Stimulated activated CD4-positive, alpha-beta T cell treated with anti-CD3 and anti-CD28 coated beads, Interleukin-2, amount 100 ng/mL, for 4 hours (primary cell): ENCODE measurements at places on chromosomes 13 and 19.

- DNase-seq: no peak
Observed at GRCh38 chr19:46958532-46958931, 61.1 kb upstream of the NPAS1 start.

DNA sequence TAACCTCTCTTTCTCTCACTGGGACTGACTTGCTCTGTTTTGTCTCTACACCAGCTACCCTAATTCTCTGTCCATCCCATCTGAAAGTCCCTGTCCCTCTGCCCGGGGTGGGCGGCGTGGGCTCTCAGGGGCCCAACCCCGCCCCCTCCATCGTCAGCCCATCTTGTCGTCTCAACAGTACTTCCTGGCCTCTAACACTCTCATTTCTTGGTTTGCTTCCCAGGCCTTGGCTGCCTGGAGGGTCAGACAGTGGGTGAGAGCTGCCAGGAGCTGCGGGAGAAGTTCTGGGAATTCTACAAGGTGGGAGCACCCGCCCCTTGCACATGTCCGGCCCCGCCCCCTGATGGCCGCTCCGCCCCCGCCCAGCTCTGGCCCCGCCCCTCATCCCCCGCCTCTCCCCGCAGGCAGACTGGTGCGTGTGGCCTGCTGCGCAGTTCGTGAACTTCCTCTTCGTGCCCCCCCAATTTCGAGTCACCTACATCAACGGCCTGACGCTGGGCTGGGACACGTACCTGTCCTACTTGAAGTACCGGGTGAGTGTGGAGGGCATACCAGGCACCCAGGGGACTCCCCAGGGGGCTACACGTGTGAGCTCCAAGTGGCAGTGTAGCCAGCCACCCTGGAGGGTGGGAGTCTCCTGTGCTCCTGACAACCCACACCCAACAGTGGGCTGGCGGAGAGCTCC, 1.7 kb downstream of the MPV17L2 start:
- DNase-seq: no peak

DNA sequence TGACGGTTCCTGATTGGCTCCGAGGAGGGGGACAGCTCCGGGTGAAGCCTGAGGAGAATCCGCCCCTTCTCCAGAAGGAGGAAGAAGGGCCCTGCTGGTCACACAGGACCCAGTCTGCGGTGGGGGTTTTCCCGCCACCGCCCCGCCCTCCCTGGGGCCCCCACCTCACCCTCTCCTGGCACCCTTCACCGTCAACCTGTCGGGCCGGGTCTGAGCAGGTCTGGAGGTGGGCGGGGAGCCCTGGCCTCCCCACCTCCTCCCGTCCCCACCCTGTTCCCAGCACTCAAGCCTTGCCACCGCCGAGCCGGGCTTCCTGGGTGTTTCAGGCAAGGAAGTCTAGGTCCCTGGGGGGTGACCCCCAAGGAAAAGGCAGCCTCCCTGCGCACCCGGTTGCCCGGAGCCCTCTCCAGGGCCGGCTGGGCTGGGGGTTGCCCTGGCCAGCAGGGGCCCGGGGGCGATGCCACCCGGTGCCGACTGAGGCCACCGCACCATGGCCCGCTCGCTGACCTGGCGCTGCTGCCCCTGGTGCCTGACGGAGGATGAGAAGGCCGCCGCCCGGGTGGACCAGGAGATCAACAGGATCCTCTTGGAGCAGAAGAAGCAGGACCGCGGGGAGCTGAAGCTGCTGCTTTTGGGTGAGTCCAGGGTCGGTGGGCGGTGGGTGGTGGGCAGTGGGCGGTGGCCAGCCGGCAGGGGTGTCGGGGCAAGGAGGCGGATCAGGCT, at the start of gene GNA15:
Gene GNA15, plus strand, starts transcription at position 73 of the 723 bp plus-strand sequence. Its CDS starts 418 bp downstream, at position 491.
- DNase-seq: peak; percentile 24

DNA sequence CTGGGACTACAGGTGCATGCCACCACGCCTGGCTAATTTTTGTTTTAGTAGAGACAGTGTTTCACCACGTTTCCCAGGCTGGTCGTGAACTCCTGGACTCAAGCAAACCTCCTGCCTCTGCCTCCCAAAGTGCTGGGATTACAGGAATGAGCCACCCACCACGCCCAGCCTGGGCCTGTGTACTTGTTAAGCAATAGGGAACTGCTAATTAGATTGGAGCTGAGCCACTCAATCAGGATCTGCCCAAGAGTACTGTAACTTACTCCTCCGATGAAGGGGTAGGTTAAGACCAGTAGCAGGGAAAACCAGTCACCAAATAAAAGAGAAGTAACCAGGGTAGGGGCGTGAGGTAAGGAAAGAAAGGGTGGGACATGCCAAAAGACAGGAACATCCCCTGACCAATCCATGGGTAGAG, 2.3 kb downstream of the DDX39A start:
- no peak for DNase-seq

- no peak for DNase-seq
Observed at GRCh38 chr13:44703371-44703770, 127.2 kb upstream of the TSC22D1 start.
